ENCODE measurements at places on chromosomes 16 and 17. TPM values are rescaled to one million over a fixed set of nuclear protein-coding genes. Genes with fewer than 3 reads are reported as not detected.

The TBC1D3D gene
- not detected for total RNA-seq

The TBC1D28 gene
- total RNA-seq = not detected

The HASPIN gene
- total RNA-seq = 4.6 TPM

The ADAD2 gene
- total RNA-seq = not detected

The ABI3 gene
- total RNA-seq = 4.9 TPM

The CYLD gene
- total RNA-seq = 13.7 TPM

The OTOP3 gene
- total RNA-seq = not detected

The HS3ST3A1 gene
- 55.3 TPM for total RNA-seq

The CTRB2 gene
- total RNA-seq = not detected

The SCGB1C2 gene
- total RNA-seq = not detected

The CCL7 gene
- total RNA-seq = 2.4 TPM

The STH gene
- not detected for total RNA-seq

The PIPOX gene
- total RNA-seq = 0.52 TPM

The RCVRN gene
- total RNA-seq = not detected

The UTS2R gene
- 0.13 TPM for total RNA-seq

The KRTAP9-8 gene
- not detected for total RNA-seq

The RHBDF2 gene
- 51.8 TPM for total RNA-seq

The CYB561 gene
- total RNA-seq = 3.4 TPM

The CCR7 gene
- total RNA-seq = not detected

The HSD11B2 gene
- total RNA-seq = 2.7 TPM

The KIF18B gene
- total RNA-seq = 12.4 TPM

The CACNG1 gene
- total RNA-seq = not detected

The PGAP3 gene
- total RNA-seq = 6.3 TPM

The VMO1 gene
- total RNA-seq = not detected

The INCA1 gene
- total RNA-seq = 0.32 TPM

The CCDC200 gene
- total RNA-seq = not detected

The HSD17B2 gene
- total RNA-seq = 8.3 TPM

The DNASE1L2 gene
- 6.4 TPM for total RNA-seq

The OR1A1 gene
- not detected for total RNA-seq

The MRM1 gene
- 3.4 TPM for total RNA-seq

The CBLN1 gene
- total RNA-seq = under 0.01 TPM

The BCL6B gene
- 0.24 TPM for total RNA-seq

The KRTAP2-4 gene
- total RNA-seq = not detected

The BOLA2 gene
- 7.2 TPM for total RNA-seq

The SMPD3 gene
- total RNA-seq = not detected

The OR1F1 gene
- not detected for total RNA-seq

The KCNJ12 gene
- not detected for total RNA-seq

The CCL11 gene
- 0.13 TPM for total RNA-seq

The CTRB1 gene
- not detected for total RNA-seq

The MILR1 gene
- 8.4 TPM for total RNA-seq

The RAD51D gene
- 15.7 TPM for total RNA-seq

The CD300H gene
- not detected for total RNA-seq

The PRM2 gene
- not detected for total RNA-seq

The C1QL1 gene
- total RNA-seq = 1.4 TPM

The DPEP1 gene
- total RNA-seq = 0.26 TPM

The FGF11 gene
- 2.1 TPM for total RNA-seq

The NHERF2 gene
- 56.8 TPM for total RNA-seq

The MYADML2 gene
- total RNA-seq = not detected

The KARS1 gene
- total RNA-seq = 172 TPM

The C16orf96 gene
- not detected for total RNA-seq
